NCI-H2107 (cell line): ENCODE measurements at places on chromosomes 7 and 10.

DNA sequence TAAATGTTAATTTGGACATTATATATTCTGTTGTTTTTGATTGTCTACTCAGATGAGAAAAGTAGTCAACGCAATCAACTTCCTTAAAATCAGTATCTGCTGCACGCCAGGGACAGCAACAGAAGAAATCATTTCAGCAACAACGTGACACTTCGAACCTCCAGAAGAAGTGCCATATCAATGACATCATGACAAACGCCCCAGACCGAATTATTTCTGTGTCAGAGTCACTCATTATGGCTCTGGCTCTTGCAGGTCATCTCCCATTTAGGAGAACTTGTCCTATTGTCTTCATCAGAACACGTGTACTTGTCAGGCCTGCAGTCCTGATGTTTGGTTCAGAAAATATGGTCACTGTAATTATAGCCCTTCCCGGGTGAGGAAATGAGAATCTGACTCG, 276.3 kb downstream of the ADARB2 start:
- no peak for DNase-seq

GRCh38 chr10:49616421-49617101, 2.7 kb downstream of the CHAT start:
- DNase-seq: no peak

- DNase-seq: no peak
These were observed at the start of gene PLAU for GRCh38 chr10:73910764-73911552. Gene PLAU, plus strand, starts transcription at chr10:73911132. Its CDS starts 424 bp downstream, at chr10:73911556.

DNA sequence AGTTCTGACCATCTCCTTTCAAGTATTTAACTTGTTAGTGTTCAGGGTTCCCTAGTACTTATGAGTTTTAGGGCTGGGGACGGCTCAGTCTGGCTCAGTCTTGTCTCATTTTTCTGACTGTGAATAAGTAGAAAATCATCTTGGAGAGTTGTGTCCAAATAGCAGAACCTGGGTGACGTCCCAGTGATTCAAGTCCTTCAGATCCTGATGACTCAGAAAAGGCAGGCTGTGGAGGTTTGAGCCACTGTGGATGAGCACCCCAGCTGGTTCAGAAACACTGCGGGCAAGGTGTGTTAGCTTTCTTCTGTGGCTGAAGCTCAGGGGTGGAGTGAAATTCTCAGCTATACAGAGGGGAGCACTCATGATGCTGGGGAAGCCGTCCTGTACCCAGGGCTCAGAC, 154.4 kb upstream of the NPY start:
- DNase-seq: no peak

GRCh38 chr10:90832111-90832510, 25.7 kb downstream of the HTR7 start:
- DNase-seq: no peak

DNA sequence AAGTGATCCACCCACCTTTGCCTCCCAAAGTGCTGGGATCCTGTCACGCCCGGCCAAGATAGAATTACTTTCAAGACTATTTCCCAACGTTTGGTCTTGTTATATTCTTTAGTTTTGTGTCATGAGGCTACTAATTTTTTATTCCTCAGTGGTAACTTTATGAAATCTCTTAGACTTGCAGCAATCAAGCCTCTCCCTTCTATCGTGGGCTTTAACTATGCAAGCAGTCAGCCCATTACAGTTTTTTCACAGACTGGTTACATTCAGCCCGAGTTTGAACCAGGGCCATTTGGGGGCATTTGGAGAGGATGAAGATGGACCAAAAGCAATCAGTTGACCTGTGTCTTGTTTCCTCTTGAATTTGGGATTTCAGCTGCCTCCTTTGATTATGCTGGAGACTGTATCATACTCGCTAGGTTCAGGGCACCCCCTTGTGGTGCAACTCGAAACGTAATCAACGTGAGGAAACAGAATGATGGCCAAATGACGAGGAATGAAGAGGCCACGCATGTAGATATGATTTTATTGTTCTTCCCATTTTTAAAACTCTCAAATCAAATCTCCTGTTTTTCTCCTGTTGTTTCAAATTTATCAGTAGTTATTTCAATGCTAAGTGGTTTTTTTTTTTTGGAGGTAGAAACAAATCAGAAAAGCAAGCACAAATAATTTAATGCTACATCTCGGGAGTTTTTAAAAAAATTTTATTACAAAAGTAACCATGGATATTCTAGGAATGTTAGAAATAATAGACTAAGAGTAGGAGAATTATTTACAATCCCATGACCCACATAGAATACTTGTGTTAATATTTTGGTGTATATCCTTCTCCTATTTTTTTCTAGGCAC, 151.6 kb downstream of the KIAA1217 start:
- DNase-seq: no peak

DNA sequence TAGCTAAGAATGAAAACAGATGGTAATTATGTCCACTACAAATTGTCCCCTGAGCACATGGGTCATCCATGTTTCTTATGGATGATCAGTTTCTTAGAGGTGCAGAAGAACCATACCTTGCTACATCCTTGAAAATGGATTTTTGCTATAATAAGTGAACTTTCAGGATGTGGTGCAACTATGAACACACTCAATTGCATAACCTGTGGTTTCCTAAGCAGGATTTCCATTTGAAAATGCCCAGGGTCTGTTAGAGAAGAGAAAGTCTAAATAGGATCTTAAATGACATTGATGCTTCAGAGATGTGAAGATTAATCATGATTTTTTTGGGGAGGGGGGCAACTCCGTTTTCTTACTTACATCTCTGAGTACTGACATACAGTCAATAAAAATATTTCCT, 39.6 kb upstream of the CACNB2 start:
- DNase-seq: no peak

- no peak for DNase-seq
These were observed 337.5 kb downstream of the RPS24 start for GRCh38 chr10:78371136-78371535.

- DNase-seq: no peak
These were observed 195.0 kb downstream of the DNAJC1 start for GRCh38 chr10:21808550-21808949.

DNA sequence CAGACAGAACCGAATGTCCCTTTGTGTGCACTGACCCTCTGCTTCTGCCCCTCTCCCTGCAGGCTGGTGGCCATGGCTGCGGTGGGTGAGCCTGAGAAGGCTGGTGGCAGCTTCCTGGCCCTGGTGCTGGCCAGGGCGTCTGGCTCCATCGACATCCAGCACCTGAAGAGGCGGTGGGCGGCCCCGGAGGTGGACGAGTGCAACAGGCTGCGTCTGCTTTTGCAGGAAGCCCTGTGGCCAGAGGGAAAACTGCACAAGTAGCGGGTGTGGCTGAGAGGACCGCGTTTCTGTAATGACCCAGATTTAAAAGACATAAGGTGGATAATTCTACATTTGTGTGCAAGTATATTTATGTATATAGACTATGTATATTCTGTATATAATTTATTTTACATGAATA, 89.2 kb downstream of the DYNC2I1 start:
- no peak for DNase-seq

DNA sequence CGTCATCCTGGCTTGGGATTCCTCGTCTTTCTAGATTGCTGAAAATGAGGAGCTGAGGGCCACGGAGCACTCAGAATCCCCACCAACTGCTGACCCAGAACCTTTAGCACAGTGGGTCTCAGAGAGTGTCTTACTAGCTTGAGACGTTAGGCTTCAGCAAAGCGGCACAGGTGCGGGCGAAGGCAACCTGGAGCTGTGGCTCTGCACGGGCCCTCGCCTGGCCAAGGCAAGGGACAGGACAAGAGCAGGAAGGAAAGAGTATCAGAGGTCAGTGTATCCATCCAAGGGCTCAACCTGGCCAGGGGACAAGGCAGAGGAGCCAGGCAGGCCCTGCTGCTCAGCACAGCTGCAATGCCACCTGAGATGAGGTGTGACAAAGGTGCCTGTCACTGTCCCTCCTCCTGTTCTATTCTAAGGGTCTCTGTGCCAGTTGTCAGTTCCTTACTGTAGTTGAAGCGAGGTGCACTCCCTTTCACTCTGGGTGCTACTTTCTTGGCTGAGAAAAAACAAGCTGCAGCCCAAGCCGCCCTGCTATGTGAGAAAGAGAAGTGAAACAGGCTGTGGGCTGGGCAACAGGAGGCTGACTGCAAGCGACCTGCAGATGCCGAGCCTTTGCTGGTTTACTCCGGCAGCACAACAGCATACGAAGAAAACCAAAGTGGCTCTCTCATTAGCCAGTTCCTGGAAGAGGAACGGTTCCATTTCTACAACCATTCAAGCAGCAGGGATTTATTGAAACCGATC, 33.3 kb upstream of the KDM7A start:
- DNase-seq: no peak

- DNase-seq: no peak
These were observed 1.3 kb downstream of the IFIT2 start for GRCh38 chr10:89303161-89303560.

- DNase-seq: no peak
These were observed 367.8 kb upstream of the GALNT17 start for GRCh38 chr7:70763961-70764691.

DNA sequence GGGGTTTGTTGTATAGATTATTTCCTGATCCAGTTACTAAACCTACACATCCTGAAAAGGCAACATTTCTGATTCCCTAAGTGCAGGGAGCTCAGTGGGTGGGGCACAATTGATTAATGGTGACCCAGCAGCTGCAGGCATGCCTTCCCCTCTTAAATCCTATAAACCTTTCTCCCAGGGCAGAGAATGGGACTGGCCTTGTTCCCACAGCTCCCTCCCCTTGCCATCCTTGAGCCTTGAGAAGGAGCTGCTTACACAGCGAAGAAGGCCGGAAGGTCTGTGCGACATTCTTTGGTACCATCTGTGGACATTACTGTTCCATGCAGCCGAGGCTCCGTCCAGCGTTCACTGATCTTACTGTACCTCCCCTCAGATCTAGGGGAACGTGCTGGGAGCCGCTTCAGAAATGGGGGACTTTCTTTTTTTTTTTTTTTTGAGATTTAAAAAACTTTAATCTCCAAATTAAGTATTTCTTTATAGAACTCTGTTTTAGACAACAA, 14.3 kb downstream of the KLF6 start:
- DNase-seq: no peak

- DNase-seq: no peak
These were observed 759 bp downstream of the NUDT1 start for GRCh38 chr7:2242541-2243429.

GRCh38 chr7:69374044-69374425, 224.2 kb upstream of the AUTS2 start:
- no peak for DNase-seq

GRCh38 chr10:15796098-15796759, 64.1 kb downstream of the MINDY3 start:
- no peak for DNase-seq

- DNase-seq: no peak
These were observed 154.3 kb downstream of the ZNF365 start for GRCh38 chr10:62528441-62528840.

GRCh38 chr10:75553550-75553949, 122.1 kb downstream of the LRMDA start:
- DNase-seq: no peak

DNA sequence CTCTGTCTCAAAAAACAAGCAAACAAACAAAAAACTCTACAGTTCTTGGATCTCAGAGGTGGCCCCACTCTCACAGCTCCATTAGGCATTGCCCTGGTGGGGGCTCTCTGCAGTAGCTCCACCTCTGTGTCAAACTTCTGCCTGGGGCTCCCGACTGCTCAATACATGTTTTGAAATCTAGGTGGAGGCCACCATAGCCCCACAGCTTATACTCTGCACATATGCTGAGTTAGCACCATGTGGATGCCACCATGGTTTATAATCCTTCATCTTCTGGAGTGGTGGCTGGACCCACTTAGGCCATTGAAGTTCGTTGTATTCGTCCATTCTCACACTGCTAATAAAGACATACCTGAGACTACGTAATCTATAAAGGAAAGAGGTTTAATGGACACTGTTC, 78.4 kb downstream of the SEPTIN14 start:
- no peak for DNase-seq

GRCh38 chr10:125130916-125131315, 29.4 kb downstream of the CTBP2 start:
- DNase-seq: no peak

DNA sequence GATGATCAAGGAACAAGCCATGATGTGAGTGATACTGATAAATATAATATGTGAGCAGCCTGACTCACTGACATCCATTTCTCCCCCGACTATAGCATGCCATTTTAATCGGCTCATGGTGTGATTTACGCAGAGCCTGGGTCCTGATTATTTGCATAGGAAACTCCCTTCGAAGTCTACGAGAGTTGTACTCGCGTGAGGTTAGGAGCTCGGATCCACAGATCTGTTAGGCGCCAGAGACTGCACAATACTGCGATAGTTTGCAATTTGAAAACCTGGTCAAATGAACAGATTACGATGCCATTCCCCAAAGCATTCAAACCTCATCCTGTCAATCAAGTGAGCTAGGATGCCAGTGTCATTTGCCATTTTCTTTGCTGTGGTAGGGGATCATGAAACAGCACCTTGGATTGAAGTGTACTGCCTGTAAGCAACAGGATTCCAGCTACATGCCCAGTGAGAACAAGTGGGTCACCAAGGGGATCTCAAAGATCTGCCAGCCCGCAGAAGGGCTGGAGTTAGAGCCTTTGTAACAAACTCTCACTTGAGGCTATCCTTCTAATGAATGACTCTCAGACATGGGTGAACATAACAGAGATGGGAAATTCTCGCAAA, 158.3 kb downstream of the FRMD4A start:
- no peak for DNase-seq

GRCh38 chr10:8181496-8182157, 127.1 kb downstream of the GATA3 start:
- DNase-seq: no peak
